ENCODE measurements at places on chromosomes 11 and 22. TPM values are rescaled to one million over a fixed set of nuclear protein-coding genes. Genes with fewer than 3 reads are reported as not detected.

Gene MCAT
- total RNA-seq, result 15.3 TPM

Gene GLB1L3
- total RNA-seq, result not detected

Gene LRRC75B
- 0.47 TPM for total RNA-seq

Gene KIAA1671
- 4.7 TPM for total RNA-seq

Gene RASD2
- total RNA-seq, result 1.6 TPM

Gene FGF4
- not detected for total RNA-seq

Gene PSMC3
- total RNA-seq, result 294 TPM

Gene SLC22A12
- not detected for total RNA-seq

Gene PPFIA1
- 25.3 TPM for total RNA-seq

Gene TRIM6
- total RNA-seq, result 24.7 TPM

Gene GPHA2
- total RNA-seq, result not detected

Gene OR51B5
- total RNA-seq, result not detected

Gene SCGB1D4
- total RNA-seq, result not detected

Gene CREB3L1
- 40.1 TPM for total RNA-seq

Gene RIBC2
- total RNA-seq, result 6.4 TPM

Gene F2
- total RNA-seq, result not detected

Gene ZBED5
- total RNA-seq, result 43.9 TPM

Gene PEX26
- total RNA-seq, result 10.4 TPM

Gene KREMEN1
- total RNA-seq, result 3.7 TPM

Gene TESMIN
- 12.8 TPM for total RNA-seq

Gene FAM181B
- total RNA-seq, result 0.02 TPM

Gene DNAJB7
- total RNA-seq, result not detected

Gene OR2AG1
- total RNA-seq, result not detected

Gene MN1
- 1.2 TPM for total RNA-seq

Gene PHETA2
- total RNA-seq, result 0.17 TPM

Gene GPR83
- not detected for total RNA-seq

Gene PGA5
- total RNA-seq, result not detected

Gene OR5B21
- total RNA-seq, result not detected

Gene IGSF9B
- 0.02 TPM for total RNA-seq

Gene NXPE1
- total RNA-seq, result not detected

Gene INS
- total RNA-seq, result not detected

Gene C11orf91
- not detected for total RNA-seq

Gene MAP6
- 0.32 TPM for total RNA-seq

Gene VPS26B
- 22.6 TPM for total RNA-seq

Gene SLC22A25
- total RNA-seq, result not detected

Gene PATE2
- total RNA-seq, result not detected

Gene DENND6B
- 0.20 TPM for total RNA-seq

Gene PHOX2A
- total RNA-seq, result not detected

Gene CHADL
- not detected for total RNA-seq

Gene CHRM4
- not detected for total RNA-seq

Gene TYR
- total RNA-seq, result not detected

Gene APOBEC3C
- total RNA-seq, result 13.8 TPM

Gene NCAM1
- total RNA-seq, result not detected

Gene PIWIL4
- 0.71 TPM for total RNA-seq

Gene XKR3
- 0.44 TPM for total RNA-seq

Gene SCGB1C1
- not detected for total RNA-seq

Gene TSPAN32
- not detected for total RNA-seq

Gene TCN2
- 6.2 TPM for total RNA-seq

Gene RAB3IL1
- 0.12 TPM for total RNA-seq

Gene CENPM
- 62.8 TPM for total RNA-seq

Gene INPP5J
- total RNA-seq, result 0.49 TPM

Gene USP35
- 4.6 TPM for total RNA-seq

Gene KCNE3
- not detected for total RNA-seq

Gene MPEG1
- total RNA-seq, result not detected

Gene C11orf42
- total RNA-seq, result not detected

Gene EFCAB6
- total RNA-seq, result 0.54 TPM

Gene FAM180B
- not detected for total RNA-seq

Gene MAPK12
- 16.9 TPM for total RNA-seq

Gene DBX1
- total RNA-seq, result not detected
